GM12865 (cell line): ENCODE measurements at places on chromosomes 6 and 20.

DNA sequence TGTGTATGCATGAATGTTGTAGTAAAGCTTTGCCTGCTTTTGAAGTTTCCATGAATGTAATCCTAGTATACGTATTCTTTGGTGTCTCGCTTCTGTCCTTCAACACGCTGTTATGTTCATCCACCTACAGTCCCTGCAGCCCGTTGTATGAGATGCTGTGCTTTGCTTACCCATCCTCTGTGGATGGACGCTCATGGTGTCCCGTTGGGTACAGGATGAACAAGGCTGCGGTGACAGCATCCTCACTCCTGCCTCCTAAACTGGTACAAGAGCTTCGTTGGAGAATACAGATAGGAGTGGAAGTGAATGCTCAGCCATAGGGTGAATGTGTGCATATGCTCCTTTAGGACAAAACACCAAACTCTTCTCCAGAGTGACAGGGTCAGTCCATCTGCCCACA is 366.2 kb downstream of the ZFAND3 start:
- DNase-seq = no peak

GRCh38 chr6:6722195-6722594 is 133.7 kb downstream of the LY86 start:
- DNase-seq = no peak

GRCh38 chr6:112150363-112150762 is 63.0 kb downstream of the FAM229B start:
- DNase-seq = no peak

DNA sequence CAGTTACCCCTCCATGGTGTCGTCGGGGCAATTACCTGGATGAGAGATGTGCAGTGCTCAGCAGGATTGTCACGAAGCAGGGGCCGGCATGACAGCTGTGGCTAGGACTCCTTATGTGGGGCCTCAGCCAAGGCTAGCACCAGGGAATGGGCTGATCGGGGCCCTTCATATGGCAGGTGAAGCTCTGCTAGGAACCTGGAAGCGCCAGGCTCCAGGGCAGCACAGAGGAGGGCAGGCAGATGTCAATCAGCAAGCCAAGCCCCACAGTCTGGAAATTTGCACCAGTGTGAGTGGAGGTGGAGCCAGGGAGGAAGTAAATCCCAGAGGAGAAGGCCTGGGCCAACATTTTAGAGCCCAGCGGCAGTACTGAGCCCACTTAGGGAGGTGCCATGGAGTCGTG is 21.2 kb downstream of the SYNDIG1 start:
- no peak for DNase-seq

DNA sequence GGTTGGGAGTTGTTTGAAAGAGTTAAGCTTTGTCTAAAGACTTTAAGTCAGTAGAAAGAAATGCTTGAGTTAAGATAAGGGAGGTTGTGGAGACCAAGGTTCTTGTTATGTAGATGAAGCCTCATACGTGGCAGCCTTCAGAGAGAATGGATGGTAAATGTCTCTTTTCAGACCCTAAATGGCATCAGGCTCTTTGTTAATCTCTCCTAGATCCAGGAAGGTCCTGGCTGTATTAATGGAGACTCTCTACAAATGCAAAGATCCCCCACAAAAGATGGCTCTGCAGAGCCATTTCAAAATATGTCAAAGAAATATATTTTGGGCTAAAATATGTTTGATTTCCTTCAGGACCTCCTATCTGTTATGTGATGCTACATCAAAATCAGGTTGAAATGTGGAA is 161.6 kb downstream of the ADAT2 start:
- no peak for DNase-seq

GRCh38 chr20:46811224-46812084 is 83.2 kb upstream of the EYA2 start:
- no peak for DNase-seq

DNA sequence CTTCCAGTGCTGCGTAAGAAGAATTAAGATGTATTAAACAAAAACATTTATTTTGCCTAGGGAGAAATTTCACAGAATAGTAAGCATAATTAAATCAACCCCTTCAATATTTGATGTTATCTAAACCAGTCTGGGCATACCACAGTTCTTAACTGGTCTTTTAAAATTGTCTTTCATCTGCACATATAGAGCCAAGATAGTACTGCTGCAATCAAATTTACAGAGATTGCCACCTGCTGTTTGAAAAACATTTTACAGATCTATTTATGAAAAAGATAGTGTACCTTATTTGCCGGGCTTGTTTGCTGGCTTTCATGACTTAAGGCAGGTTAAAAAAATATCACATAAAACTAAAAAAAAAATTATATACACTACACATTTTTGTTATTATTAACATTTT is 323.2 kb downstream of the ADGRB3 start:
- peak; percentile 3 for DNase-seq

GRCh38 chr6:152268846-152269442 is 368.2 kb downstream of the SYNE1 start:
- no peak for DNase-seq

GRCh38 chr6:5036269-5036668 is 32.4 kb upstream of the RPP40 start:
- peak; percentile 37 for DNase-seq

- DNase-seq = peak; percentile 81
Measured at GRCh38 chr6:27237089-27237803, 10.3 kb upstream of the PRSS16 start.

GRCh38 chr20:23270382-23270911 is 80.1 kb upstream of the NXT1 start:
- no peak for DNase-seq

GRCh38 chr6:133377219-133377618 is 136.1 kb downstream of the EYA4 start:
- DNase-seq = no peak

GRCh38 chr20:54026295-54027064 is 43.9 kb downstream of the BCAS1 start:
- DNase-seq = no peak

- no peak for DNase-seq
Measured at GRCh38 chr6:100165442-100165841, 171.4 kb upstream of the MCHR2 start.

DNA sequence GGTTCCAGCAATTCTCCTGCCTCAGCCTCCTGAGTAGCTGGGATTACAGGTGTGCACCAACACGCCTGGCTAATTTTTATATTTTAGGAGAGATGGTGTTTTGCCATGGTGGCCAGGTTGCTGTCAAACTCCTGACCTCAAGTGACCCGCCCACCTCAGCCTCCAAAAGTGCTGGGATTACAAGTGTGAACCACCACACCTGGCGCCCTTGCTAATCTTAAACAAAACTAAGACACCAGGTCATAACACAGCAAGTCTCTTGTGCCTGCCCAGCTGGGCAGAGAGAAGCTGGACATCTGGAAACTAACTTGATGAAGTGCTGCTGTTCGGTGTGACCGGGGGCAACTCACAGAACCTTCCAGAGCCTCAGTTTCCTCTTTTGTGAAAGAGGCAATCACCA is 68.0 kb downstream of the PPP1R3G start:
- DNase-seq = no peak
